ENCODE measurements at places on chromosomes 12 and 14. TPM values are rescaled to one million over a fixed set of nuclear protein-coding genes. Genes with fewer than 3 reads are reported as not detected.

TSPAN19 gene
- total RNA-seq, result 1.3 TPM

SLC17A8 gene
- 0.63 TPM for total RNA-seq

PRMT5 gene
- 46.6 TPM for total RNA-seq

DYRK2 gene
- 107 TPM for total RNA-seq

PRKAG1 gene
- total RNA-seq, result 26.3 TPM

GDF3 gene
- total RNA-seq, result not detected

PLA2G1B gene
- not detected for total RNA-seq

Data from parietal lobe (tissue), 2 donors.